ENCODE measurements at places on chromosomes 13 and 19. TPM values are rescaled to one million over a fixed set of nuclear protein-coding genes. Genes with fewer than 3 reads are reported as not detected.

ARHGEF18 gene
- total RNA-seq: 40.5 TPM

DNA sequence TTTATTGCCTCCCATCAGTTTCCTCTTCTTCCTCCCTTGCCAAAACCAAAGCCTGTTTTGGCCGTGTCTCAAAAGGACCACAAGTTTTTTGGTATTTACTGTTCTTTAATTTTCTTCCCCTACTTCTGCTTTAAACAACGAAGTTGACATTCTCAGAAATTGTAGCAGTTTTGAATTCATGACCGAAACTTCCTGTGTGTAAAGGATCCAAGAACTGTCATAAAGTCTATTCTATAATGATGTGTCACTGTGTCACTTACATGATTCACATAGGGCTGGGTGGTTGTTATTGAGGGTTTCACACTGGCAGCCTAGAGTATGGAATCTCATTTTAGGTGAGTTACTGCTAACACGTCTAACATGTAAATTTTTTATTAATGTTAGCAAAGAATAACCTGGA lies 741.0 kb upstream of the KLHL1 start:
- H3K4me3 ChIP-seq: no peak overlapping the region
- H3K27ac ChIP-seq: no peak overlapping the region
- H3K4me1 ChIP-seq: no peaks in the 10 kb centered on the region
- no peaks in the 10 kb centered on the region for H3K36me3 ChIP-seq
- no peaks in the 10 kb centered on the region for H3K27me3 ChIP-seq
- DNase-seq: no peak

ZNF418 gene
- total RNA-seq: 6.2 TPM

DNA sequence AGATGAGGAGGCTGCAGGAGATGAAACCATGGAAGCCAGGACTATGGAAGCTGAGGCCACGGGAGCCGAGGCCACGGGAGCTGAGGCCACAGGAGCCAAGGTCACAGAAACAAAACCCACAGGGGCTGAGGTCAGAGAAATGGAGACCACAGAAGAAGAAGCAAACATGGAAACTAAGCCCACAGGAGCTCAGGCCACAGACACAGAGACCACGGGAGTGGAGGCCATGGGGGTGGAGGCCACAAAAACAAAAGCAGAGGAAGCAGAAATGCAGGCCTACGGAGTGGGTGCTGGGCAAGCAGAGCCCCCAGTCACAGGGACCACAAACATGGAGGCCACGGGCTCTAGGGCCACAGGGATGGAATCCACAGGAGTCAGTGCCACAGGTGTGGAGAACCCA lies 12.5 kb upstream of the EBI3 start:
- H3K36me3 ChIP-seq: peaks cover 3% of the 10 kb centered on the region
- H3K27me3 ChIP-seq: no peaks in the 10 kb centered on the region
- peaks cover 3% of the 10 kb centered on the region for H3K4me1 ChIP-seq
- H3K4me3 ChIP-seq: no peak overlapping the region

DNA sequence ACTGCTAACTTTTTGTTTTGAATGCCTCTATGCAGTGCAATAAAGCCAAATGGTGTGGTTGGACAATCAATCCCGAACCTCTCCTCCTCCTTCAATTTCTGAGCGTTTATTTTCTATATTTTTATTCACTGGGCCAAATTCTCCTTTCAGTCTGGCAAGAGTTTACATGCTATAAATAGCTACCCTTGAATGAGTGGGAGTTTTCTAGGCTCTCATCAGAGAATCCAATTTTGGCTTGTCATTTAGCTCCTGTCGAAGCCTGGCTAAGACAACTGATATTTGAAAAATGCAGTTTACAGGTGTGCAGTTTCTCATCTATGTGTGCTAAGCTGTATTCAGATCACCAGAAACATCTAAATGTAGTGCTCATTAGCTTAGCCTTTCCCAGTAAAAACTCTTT lies 61.8 kb downstream of the OLFM4 start:
- no peaks in the 10 kb centered on the region for H3K4me1 ChIP-seq
- H3K36me3 ChIP-seq: no peaks in the 10 kb centered on the region
- no peak overlapping the region for H3K27ac ChIP-seq
- H3K27me3 ChIP-seq: no peaks in the 10 kb centered on the region

- H3K27ac ChIP-seq: peak overlapping the region; percentile 6
- H3K36me3 ChIP-seq: no peaks in the 10 kb centered on the region
- H3K27me3 ChIP-seq: no peaks in the 10 kb centered on the region
- DNase-seq: no peak
- peaks cover 6% of the 10 kb centered on the region for H3K4me1 ChIP-seq
Measured at GRCh38 chr19:39906283-39906682, 28.2 kb downstream of the FCGBP start.

TINCR gene
- total RNA-seq: 0.26 TPM

NLRP11 gene
- total RNA-seq: not detected

- H3K27ac ChIP-seq: no peak overlapping the region
- H3K4me3 ChIP-seq: no peak overlapping the region
Measured at GRCh38 chr13:79445968-79446645, 34.8 kb upstream of the NDFIP2 start.

DNA sequence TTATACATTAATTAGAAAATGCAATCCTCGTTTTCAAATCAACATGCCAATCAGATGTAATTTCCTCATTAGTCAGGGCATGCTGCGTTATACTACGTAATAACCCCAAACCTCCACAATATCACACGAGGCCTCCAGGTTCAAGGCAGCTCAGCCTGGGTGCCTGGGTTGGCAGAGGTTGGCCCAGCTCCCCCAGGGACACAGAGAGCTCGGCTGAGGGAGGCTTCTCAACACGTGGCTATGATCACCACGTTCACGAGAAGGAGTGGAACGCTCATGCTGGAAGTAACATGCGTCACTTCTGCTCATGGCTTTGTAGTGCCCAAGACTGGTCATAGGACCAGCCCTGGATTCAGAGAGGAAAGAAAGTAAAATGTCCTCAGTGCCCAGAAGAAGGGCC lies 144.9 kb upstream of the SOX1 start:
- H3K27ac ChIP-seq: no peak overlapping the region
- DNase-seq: no peak
- H3K4me3 ChIP-seq: no peak overlapping the region
- no peaks in the 10 kb centered on the region for H3K4me1 ChIP-seq

Measured in activated CD8-positive, alpha-beta T cell treated with anti-CD3 and anti-CD28 coated beads, Interleukin-2, amount 10 ng/mL, durations not matched to agents 7 days and 5 days (primary cell).